Effector CD8-positive, alpha-beta T cell (primary cell): ENCODE measurements at places on chromosomes 7 and 10.

GRCh38 chr10:7505196-7505595, 94.4 kb upstream of the SFMBT2 start:
- no peak for DNase-seq

DNA sequence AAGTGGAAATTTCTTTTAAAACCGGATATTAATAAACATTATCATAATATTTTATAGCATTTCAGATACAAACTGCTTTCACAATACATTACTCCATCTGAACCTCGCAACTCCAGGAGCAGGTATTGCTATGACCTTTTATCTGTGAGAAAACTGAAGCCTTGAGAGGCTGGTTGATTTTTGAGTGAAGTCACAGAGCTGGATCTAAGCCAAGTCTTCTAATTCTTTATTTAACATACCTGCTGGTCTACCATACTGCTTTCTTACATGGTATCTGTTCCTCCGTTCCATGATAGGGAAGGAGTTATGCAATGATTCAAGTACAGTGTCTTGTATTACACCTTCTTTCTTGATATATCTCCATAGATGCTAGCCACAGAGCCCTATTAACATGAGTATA, 37.4 kb upstream of the ITGB8 start:
- DNase-seq = no peak

GRCh38 chr10:16847644-16848043, 30.4 kb upstream of the RSU1 start:
- DNase-seq = no peak

DNA sequence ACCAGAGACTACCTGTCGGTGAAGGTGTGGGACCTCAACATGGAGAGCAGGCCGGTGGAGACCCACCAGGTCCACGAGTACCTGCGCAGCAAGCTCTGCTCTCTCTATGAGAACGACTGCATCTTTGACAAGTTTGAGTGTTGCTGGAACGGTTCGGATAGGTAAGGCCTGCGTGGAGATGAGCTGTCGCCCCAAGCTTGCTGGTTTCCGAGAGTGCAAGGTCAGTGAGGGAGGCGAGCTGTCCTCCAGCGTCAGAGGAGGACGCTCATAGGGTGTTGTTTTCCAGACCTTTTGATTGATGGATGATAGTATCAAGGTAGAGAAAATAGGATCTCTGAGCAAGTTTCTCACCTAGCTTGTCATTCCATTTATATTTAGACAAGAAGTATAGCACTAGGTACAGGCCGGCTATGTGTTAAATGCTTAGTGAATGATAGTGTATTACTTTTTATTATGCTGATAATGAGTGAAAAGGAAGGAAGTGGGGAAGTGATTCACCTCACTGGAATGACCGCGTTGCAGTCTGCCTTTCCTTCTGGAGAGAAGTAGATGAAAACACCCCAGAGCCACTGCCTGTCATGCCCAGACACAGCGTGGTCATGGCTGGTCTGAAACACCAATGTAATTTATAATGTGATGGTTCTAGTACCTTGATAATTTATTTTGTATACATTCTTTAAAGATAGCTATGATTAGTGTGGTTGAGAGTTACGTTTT, 33.9 kb downstream of the BNIP3 start:
- no peak for DNase-seq

- DNase-seq = no peak
These were observed 21.5 kb downstream of the AKR1C8 start for GRCh38 chr10:5163487-5163886.

DNA sequence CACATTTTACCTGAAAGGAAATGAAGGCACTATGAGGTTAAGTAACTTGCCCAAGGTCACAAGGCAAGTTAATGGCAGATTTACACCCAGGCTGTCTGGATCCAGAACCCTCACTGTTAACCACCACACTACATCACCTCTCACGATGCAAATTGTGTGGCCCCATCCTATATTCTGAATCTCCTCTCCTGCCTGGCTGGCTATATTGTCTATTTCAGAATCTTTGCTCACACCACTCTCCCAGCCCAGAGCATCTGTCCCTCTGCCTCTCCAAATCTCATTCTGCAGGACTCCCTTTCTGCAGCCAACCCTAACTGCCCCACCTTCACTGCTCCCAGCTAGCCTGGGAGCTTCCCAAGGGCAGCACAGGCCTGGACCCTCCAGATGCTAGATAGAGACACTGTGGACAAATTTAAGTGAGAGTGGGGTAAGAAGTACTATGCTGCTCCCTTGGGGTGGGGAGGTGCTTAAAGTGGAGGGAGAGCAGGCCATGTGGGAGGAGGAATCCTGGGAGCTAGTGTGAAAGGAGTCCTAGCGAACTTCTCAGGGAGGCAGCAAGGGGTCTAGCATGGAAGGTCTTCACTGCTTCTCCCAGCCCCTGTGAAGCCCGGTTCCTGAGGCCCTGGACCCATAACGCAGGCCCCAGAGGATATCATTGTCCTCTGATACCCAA, 786 bp downstream of the CUEDC2 start:
- DNase-seq = no peak

GRCh38 chr7:129970816-129971215, 18.1 kb upstream of the UBE2H start:
- no peak for DNase-seq

GRCh38 chr7:98760201-98760651, 109.6 kb downstream of the TMEM130 start:
- DNase-seq = no peak

DNA sequence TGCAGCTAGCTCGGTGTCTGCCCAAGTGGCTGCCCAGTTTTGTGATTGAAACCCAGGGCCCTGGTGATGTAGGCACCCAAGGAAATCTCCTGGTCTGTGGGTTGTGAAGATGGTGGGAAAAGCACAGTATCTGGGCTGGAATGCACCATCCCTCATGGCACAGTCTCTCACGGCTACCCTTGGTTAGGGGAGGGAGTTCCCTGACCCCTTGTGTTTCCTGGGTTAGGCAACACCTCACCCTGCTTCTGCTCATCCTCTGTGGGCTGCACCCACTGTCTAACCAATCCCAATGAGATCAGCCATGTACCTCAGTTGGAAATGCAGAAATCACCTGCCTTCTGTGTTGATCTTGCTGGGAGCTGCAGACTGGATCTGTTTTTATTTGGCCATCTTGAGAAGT, 27.6 kb downstream of the GIMAP4 start:
- no peak for DNase-seq

GRCh38 chr7:24871770-24872169, 108.2 kb downstream of the OSBPL3 start:
- no peak for DNase-seq

DNA sequence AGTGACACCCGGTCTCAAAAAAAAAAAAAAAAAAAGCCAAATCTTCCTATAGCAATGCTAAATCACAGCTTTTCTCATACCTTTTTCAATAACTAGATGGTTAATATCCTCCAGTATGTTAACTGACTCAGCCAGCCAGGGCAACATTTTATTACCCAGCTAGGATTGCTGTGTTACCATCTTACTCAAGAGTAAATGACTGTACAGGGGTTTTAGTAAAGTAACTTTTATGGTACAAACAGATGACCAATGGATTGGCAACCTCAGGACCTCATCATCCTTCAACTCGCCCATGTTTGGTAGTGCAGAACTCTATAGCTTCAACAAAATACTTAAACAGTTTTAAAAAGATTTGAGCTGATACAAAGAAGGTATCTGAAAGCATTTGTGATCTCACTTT, 59.5 kb downstream of the HBP1 start:
- DNase-seq = no peak

DNA sequence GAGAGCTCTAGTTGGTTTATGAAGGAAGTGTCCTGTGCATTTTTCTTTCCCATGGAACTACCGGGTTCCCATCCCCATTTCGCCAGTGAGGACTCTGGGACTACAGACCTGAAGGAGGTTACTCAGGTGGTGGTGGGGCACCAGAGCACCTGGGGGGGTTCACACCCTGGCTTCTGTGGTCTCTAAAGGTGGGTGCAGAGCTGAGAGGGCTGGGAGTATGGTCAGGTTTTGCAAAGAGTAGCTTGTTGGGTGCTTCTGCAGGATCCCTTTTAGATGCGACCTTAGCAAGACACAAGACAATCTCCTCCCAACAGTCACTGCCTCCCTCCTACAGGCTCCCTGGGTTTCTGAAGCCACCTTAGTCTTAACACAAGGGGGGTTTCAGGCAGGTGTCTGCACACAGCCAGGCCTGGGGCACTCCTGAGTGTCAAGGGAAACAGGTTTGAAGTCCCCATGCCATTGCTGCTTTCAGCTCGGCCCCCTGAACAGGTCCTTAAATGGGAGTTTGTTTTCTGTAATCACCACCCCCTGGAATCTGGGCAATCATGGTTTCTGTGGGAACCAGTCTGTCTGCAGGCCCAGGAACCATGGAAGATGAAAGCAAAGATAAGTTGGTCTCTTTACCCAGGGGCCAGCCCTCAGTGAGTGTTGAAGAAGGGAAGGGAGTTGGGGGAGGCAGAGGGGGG, 9.9 kb upstream of the CXCL12 start:
- DNase-seq = no peak

GRCh38 chr10:100341953-100342626, 4.9 kb upstream of the SCD start:
- DNase-seq = no peak
